ENCODE measurements at places on chromosomes 6 and 20.

- DNase-seq = no peak
Measured at GRCh38 chr6:27861276-27861840, 50.8 kb downstream of the OR2B2 start.

DNA sequence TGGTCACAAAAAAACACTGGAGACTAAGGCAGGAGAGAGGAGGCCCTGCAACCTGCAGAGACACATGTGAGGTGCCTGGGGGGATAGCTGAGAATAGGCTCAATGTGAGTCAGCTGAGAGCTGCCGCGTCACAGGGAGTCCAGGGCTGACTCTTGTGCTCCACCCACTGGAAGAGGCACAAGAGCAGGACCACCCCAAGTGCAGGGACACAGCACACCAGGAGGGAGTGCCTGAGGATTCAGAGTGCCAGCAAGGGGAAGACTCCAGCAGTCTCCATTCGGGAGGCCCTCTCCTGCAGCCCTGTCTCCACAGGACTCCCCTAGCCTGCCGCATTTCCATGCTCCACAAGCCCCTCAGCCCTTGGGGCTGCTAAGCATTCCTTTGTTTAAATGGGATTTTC lies 105.5 kb downstream of the HUS1B start:
- DNase-seq = no peak

GRCh38 chr6:75065523-75065922 lies 140.3 kb downstream of the COL12A1 start:
- DNase-seq = no peak

DNA sequence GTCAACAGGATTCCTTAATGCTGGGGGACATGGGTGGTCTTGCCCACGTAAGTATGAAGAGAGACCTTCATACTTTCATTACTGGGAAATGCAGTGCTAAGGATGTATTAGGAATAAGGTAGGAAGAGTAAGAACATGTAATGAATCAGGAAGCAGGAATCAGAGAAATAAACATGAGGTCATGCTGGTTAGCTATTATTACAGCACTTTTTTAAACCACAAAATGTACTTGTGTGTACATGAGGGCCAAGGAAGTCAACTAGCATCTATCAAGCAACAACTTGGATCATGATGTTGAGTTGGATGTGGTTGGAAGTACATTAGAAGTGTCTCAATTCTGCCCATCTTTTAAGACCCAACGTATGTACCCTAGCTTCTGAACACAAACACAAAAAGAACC lies 63.5 kb upstream of the E2F3 start:
- no peak for DNase-seq

- no peak for DNase-seq
Measured at GRCh38 chr20:20649945-20650344, 62.5 kb downstream of the RALGAPA2 start.

DNA sequence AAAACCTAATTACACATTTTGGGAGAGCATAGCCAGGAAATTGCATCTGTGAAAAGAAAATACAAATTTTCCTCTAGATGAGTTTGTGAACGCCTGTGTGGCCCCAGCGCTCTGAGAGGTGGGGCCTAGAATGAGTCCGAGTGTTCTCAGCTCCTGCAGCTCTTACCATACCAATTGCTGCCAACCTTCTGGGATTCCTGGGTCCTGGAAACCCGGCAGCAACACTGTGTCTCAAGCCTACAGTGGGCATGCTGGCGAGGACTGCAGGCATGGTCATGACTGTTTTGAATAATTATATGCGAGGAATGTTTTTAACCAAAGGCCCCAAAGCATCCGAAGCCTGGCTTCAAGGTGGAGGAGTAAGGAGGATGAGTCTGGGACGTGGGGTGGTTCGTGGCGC lies 90.4 kb downstream of the SERAC1 start:
- no peak for DNase-seq

GRCh38 chr6:21309807-21310221 lies 283.7 kb upstream of the SOX4 start:
- no peak for DNase-seq

DNA sequence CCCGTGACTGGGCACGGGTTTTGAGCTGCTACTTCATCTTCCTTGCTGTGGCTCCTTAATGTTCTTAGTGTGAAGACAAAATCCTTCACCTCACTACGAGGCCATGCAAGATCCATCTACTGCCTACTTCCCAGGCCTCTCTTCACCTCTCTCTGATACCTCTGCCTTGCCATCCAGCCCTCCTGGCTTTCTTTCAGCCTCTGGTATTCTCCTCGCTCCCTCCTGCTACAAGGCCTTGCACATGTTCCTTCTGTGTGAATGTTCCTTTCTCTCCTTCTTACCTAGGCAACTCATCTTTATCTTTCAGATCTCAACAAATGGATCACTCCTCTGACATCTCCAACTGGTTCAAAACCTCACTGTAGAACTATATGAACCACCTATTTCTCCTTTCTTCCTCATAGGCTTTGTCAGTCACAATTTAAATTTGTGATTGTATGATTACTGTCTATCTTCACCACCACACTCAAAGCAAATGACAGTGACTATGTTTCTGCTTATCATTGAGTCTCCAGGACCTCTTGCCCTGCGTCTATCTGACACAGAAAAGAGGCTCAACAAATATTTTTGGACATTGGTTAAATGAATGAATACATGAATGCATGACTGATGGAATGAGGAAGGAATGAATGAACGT lies 19.8 kb downstream of the HEY2 start:
- no peak for DNase-seq

DNA sequence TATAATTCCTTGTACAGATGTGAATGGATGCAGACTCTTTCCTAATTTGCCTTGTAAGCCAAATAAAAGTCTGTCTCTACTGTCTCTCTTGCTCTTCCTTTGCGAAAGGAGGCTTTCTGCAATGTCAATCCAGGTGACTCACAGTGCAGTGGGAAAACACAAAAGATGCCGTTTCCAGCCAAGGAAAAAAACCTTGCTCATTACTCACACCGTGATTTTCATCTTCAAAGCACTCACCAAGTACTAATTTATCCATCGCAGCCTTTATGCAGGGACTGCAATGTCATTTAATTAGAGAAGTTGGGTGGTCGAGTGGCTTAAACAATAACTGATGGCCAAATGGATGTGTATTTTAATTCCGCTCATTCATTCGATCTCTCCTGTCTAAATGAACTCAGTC lies 23.8 kb downstream of the SAYSD1 start:
- peak; percentile 95 for DNase-seq

DNA sequence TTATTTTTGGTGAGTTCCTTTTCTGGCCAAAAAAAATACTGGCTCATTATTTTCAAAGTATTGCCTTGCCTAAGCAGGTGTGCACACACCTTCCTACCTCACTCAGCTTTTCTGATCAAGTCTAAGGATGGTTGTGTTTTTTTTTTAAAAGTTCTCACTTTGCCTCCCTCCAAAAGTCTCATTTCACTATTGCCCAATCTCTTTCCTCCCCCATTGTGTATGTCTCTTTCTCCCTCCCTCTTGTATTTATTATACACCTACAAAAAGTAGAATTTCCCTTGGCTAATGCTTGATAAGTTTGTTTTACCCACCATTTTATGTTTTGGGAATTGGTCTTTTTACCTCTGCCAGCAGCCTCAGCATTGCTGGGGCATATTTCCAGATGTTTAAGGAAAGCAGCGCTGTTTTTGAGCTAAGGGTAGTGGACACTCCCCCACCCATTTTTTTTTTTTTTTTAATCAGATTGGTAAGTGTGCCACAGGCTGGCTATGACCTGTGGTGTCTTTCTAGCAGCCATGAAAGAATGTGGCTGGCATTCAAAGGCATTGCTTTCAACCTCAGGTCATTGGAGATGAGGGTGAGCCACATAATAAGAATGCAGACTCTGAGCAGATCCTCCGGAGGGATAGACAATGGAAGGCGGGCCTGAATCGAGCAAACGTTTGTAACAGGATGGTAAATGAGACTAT lies 668.6 kb downstream of the UTRN start:
- no peak for DNase-seq

DNA sequence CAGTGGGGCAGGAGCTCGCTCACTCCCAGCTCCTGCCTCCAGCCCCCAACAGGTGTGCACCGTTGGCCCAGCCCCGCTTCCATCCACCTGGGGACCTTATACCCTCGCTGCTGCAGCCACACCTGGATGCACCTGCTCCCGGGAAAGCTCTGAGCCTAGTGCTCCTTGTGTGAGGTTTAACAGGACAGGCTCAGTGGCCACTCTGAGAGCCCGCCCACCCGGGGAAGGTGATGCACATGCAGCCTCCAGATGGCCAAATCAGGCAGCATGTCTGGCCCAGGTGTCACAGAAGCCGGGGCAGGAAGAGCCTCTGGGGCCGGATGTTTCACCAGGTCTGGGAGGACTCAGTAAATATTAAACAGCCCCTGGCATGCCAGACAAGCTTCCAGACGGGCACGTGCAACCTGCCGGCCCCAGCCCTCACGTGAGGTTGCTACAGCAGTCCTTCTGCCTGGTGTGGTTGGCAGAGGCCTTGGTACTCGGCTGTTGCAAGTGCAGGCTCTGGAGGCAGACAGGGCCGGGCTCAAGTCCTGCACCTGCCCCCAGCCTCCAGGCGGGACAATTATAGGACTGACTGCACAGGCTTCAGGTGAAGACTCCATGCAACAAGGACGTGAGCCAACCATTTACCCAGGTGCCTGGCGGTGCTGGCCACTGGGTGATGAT lies 66.9 kb downstream of the RIPOR3 start:
- DNase-seq = no peak

- no peak for DNase-seq
Measured at GRCh38 chr6:53731866-53732636, 62.8 kb upstream of the LRRC1 start.

DNA sequence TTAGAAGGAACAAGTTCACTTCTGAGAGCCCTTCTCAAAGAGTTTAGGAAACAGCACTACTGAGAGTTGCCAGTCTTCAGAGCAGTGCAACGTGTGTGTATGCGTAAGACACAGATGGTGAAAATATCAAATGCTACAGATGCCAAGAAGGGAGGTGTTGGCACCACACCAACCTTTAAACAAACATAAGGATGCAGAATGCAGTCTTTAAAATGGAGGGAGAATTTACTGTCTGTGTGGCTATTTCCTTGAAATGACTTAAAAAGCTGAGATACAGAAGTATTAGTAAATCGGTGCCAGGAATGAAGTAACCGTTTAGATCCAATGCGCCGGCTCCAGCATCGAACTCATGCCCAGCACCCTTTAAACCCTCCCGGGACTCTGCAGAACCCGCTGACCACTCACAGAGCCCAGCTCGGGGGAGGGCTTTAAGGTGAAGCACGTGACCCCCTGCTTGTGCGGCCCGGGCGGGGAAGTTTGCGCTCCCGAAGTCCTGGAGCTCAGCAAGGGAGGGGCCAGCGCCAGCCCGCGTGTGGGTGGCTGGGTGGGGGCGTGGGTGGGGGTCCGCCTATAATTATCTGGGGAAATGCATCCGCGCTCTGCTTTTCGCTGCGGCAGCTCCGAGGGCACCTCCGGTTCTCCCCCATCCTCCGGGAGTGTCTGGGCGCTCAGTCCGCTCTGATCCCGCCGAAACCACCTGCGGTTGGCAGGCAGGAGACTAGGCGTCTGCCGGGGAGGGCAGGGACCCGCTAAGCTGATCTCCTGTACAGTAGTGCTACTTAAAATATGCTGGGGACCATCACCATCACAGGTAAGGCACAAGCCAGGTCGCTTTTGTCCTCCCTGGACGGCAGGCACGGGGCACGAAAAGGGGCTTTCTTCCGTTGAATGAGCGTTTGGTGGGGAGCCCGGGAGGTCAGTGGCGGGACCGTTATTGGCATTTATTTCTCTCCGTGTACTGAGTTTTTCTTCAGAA lies 66.0 kb downstream of the ZBTB2 start:
- DNase-seq = no peak

GRCh38 chr6:21993841-21994240 lies 303.0 kb downstream of the PRL start:
- no peak for DNase-seq

- no peak for DNase-seq
Measured at GRCh38 chr6:31170600-31170881, at the start of gene POU5F1. Gene POU5F1, minus strand, starts transcription at chr6:31170682. Its CDS starts 62 bp downstream, at chr6:31170620.

- peak; percentile 12 for DNase-seq
Measured at GRCh38 chr6:10521104-10521808, at the start of gene GCNT2. Gene GCNT2, plus strand, starts transcription at chr6:10521351. Its CDS starts 7,561 bp downstream, at chr6:10528912.

- DNase-seq = no peak
Measured at GRCh38 chr20:57415771-57416170, 24.6 kb downstream of the RBM38 start.

DNA sequence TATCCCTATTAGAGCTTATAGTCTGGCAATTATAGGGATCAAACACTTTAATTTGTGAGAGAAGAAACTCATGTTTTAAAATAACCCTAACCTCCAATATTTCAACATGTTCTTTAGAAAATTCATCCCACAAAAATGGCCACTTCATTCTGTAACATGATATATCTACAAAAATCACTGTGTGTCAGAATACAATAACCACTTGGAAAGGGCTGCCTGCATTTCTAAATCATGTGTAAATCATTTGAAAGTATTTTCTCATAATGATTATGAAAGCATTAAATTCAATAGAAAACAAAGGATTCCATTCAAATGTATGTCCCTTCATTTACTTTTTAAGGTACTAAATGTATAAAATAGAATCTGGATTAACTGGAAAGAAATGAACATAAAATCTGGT lies 101.4 kb upstream of the NHSL1 start:
- no peak for DNase-seq

DNA sequence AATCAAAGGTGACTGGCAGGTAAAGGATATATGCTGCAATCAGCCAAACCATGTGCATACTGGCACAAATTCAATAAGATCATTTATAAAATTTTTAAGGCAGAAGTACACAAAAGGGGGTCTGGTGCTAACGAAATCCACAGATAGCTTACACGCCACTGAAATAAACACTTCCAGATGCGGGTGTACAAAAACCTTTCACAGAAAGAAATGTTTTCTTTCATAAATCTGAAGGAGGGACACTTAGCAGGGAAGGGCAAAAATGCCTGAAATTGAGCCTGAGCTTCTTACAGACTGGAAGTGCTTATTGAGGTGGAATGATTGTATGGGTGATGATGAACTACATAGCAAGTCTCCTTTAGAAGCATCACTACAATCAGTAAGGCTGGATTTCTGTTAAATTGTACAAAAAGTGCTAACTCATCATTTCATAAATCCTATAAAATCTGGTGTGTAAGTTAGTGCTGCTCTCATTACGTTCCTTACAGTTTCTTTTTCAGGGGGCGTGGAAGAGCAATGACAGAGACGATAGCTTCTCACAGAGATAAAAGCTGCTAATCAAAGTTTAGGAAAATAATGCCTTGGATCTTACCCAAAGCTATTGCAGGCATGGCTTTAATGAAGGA lies 409.3 kb upstream of the RUNX2 start:
- DNase-seq = no peak

GRCh38 chr6:148358196-148358785 lies 15.7 kb downstream of the SASH1 start:
- DNase-seq = no peak

GRCh38 chr20:22490287-22491193 lies 93.8 kb downstream of the FOXA2 start:
- peak; percentile 95 for DNase-seq

GRCh38 chr20:1563598-1563997 lies 6.1 kb upstream of the SIRPD start:
- DNase-seq = no peak

- no peak for DNase-seq
Measured at GRCh38 chr6:53868626-53869025, 73.8 kb downstream of the LRRC1 start.

GRCh38 chr6:136012943-136013342 lies 161.4 kb downstream of the PDE7B start:
- no peak for DNase-seq
